Activated CD4-positive, CD25-positive, alpha-beta regulatory T cell treated with anti-CD3 and anti-CD28 coated beads, Interleukin-2, amount 50 U/mL, for 24 hours (primary cell): ENCODE measurements at places on chromosomes 11 and 22.
A peak's percentile ranks its signal among the peaks of the same experiment; 100 is the strongest.

DNA sequence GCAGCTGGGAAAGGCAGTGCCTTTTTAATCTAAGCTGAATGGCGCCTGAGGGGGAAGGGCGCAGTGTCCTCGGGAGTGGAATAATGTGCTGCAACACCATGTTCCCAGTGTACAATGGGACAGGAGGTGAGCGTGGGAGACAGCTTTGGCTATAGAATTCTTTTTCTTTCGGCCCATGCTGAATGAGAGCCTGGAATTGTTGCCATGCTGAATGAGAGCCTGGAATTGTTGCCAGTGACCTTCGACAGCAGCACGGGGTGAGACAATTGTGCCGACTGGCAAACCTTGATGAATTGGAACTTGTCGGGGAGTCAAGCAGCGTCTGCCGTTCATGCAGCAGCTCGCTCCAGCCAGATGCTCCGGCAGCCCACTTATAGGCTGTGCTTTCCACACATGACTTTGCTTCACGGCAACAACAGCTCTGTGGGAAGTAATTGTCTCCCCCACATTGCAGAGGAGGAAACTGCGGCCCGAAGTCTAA lies 141.4 kb upstream of the E2F8 start:
- no peak for ATAC-seq

DNA sequence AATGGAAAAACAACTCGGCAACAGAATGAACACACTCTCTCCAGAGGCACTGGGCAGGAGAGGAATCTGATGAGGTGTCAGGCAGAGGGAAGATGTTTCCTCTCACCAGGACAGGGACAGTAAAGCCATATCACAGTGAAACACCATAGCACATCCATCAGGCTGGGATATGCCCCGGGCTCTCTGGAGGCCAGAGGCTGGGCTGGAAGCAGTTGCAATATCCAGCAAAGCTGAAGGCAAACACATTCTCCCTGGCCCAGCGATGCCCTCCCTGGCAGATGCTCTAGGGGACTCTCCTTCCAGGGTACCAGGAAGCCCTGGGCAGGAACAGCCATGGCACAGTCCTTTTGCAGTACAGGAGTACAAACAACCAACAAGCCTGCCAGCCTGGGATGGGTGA lies 11.1 kb downstream of the RSPH14 start:
- ATAC-seq: no peak

- no peak for ATAC-seq
These were observed 35.8 kb downstream of the TNRC6B start for GRCh38 chr22:40213478-40213877.

GRCh38 chr11:115222218-115222862 lies 281.9 kb downstream of the CADM1 start:
- ATAC-seq: peak; percentile 82

- ATAC-seq: peak; percentile 26
These were observed 777 bp downstream of the LTO1 start for GRCh38 chr11:69674267-69674885.

- no peak for ATAC-seq
These were observed 7.5 kb upstream of the MYH9 start for GRCh38 chr22:36395055-36395849.

DNA sequence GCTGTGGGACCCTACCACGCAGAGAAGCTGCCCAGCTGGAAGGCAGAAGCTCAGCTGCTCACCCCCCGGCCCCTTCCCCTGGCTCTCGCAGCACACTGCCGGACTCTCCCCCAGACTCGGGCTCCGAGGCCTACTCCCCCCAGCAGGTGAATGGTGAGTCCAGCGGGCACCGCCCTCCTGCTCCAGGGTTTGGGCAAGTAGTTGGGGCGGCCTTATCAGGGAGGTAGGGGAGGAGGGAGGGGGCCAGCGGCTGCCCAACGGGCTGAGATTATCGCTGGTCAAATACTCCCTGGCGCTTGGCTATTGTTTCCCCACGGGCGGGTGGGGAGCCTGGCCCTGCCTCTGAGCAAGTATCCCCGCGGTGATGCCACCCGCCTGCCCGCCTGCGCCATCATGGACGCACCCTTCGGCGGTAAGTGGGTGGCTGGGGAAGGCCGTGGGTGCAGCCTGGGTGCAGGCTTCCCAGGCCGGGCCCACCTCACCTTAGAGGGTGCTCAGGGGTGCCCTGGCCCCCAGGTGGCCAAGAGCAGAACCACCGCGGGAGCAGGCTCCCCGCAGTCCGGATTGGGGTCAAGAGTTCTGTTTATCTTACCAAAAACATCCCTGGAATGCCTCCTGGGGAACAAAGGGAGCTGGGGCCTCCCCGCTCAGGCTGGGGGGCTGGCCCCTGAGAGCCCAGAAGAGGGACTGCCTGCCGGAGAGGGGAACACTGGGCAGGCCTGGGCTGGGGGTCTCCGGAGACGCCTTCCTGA lies 16.9 kb downstream of the MYRF start:
- ATAC-seq: no peak

GRCh38 chr11:65663639-65664200 lies 1.0 kb upstream of the RELA start:
- ATAC-seq: peak; percentile 34

- peak; percentile 54 for ATAC-seq
These were observed 797 bp downstream of the LGR4 start for GRCh38 chr11:27471589-27472397.
